ENCODE measurements at places on chromosomes 1 and 21.

DNA sequence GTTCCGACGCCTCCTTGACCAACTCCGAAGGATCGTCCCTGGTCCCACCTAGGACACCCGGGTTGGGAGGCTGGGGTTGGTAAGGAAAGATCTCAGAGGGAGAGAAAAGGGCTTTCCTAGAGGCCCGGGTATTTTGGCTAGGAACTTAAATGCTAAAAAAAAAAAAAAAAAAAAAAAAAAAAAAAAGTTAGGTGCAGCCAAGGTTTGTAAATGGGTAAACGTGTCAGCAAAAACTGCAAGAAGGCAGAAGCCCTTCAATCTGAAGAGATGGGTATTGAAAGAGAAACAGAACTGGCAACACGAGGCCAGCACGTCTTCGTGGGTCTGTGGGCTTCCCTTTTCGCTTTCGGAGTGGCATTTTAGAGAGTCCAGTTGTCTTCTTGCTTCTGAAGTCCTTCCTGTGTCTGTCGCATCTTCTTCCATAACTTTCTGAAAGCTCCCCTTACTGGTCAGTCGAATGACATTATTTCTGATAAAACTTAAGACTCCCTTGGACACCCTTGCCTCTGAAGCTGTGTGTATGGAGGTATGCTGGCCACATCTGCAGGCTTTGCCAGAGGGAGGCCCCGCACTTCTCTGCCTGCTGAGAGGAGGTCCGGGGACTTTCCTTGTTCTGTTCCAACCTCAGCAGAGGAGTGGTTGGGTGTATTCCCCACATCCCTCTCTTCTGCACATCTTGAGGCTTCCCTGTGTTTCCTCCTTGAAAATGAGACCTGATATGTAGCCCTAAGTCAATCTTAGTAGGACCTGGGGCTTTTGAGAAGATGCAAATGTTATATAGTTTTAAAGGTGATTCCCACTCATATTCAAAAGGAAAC is 745 bp downstream of the RCSD1 start:
- DNase-seq: peak; percentile 16

DNA sequence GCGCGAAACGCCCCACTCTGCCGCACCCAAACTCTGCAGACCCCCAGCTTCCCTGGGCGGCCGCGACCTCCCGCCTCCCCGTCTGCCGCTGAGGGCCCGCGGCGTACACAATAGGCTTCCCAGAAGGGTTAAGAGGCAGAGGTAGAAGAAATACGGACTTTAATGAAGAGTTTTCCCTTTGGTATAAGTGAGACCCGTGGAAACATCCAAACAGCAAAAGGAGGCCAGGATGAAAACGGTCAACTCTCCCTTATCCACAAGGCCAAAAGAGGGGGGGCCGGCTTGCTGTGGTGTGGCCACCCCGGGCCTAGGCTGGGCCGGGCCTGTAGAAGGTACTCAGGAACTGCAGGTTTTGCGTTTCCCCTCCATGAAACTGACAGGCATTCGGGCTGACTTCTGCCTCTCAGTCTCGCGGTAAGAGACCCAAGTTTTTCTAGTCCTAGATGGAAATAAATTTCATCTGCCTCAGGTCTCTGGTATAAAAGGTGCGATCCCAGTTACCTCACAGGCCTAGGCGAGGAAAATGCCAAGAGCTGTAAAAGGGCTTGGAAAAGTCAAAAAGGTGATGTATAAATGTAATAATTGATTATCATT is 671 bp upstream of the PYGO2 start:
- DNase-seq: no peak

GRCh38 chr1:100626397-100626796 is 88.5 kb downstream of the GPR88 start:
- no peak for DNase-seq

DNA sequence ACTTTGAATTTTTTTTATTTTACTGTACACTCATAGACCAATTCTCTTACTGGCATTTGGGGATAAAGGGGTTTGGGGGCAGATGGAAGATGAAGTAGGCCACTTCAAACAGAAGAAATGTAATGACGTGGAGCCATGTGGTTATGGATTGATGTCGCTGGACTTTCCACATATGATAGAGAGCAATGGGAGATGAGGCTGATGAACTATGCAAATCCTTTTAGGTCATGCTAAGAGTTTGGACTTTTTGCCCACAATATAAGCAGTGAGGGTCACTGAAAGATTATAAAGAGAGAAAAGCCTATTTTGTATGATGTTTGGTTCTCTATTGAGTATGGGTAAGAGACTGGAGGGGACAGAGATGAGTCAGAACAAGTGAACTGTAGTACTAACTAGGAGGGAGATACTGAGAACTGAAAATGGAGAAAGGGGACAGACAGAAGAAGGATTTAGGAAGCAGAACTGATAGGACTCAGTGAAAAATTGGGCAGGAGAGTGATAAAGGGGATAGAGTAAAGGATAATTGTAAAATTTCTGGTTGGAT is 9.2 kb downstream of the C1orf21 start:
- DNase-seq: no peak
